Hematopoietic multipotent progenitor cell treated with erythropoietin and hydrocortisone succinate and interleukin-3 and kit ligand, for 6 days (in vitro differentiated cells): ENCODE measurements at places on chromosomes 1 and 21.

- DNase-seq, result no peak
Observed at GRCh38 chr1:244234009-244234643, 183.0 kb downstream of the ZBTB18 start.

GRCh38 chr1:26029054-26029863 lies 7.7 kb downstream of the EXTL1 start:
- no peak for DNase-seq

- DNase-seq, result no peak
Observed at GRCh38 chr1:67110352-67110751, 24.4 kb downstream of the C1orf141 start.

DNA sequence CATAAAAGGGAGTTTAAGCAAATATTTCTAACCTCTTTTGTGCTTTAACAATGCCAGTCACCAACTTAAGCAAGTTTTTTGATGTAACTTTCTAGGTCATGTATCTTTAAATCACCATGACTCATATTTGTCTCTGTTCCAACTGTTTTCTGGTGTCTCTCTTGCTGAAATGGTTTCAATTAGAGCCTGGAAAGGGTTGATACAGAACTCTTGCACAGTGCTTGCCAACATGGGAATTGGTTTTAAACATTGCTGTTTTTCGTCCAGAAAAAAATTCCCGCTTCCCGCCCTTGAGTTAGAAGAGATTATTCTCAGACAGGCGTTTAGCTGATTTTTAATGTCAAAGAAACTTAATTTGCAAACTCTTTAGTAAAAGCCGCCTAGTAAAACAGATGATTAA lies 46.4 kb upstream of the SLC22A15 start:
- DNase-seq, result peak; percentile 11

DNA sequence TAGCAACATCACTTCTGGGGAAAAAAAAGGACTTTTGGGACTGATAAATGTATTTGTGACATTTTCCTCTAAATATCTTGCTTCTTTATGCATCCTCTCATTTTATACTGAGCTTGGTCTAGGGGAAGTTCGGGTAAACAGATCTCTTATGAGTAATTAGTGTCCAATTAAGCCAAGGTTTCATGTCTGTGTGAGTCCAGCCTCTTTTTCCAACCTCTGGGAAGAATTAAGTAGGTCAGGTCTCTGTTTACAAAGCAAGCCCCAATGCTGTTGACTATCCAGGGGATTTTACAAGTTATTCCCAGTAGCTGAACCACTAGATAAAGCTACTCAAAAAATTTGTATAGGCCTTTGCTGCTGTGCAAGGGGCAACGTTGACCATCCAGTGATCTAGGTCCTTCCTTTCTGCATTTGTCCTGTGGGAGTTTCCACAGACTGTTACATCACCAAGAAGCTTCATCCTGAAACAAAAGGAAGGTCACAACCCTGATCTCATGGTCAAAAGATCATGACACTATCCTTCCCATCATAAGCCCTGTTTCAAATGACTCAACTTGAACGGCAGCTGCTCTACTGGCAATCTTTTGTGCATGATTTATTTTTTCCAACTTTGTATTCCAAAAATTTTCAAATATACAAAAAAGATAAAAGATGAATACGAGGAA lies 74.3 kb downstream of the ETS2 start:
- no peak for DNase-seq

- no peak for DNase-seq
Observed at GRCh38 chr1:160216301-160216700, 11.1 kb downstream of the PEA15 start.

DNA sequence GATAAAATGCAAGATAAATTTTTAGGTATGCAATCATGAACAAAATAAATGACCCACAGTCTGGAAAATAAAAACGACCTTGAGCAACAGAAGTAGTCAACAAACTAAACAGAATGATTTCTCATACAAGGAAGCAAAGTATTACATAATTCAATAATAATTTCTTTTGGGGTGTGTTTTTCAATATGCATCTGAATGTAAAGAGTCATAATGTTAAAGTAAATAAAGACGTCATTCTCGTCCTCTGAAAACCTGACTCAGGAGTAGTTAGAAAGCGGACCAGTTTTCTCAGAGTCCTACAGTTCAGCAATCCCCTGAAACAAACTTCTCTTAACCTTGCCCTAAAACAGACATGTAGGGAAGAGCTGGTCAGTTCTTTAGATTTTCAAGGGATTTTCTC lies 18.6 kb downstream of the CDC42BPA start:
- no peak for DNase-seq

DNA sequence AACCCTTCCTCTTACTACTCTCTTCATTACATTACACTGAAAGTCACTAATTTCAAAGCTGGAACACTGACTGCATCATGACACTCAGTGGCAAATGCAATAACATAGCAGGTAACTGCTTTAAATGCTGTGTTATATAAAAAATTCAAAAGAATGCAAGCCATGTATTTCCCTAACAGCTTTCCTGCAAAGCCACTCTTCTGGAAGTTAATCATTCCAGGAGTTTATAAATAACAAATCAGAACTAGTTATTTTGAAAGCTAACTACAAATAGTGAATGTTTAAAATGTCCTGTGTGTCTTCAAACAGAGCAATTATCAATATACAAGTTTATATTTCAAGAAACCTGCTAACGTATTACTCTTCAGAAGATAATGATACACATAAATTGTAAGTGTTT lies 34.5 kb downstream of the DBT start:
- no peak for DNase-seq

GRCh38 chr21:32525282-32525681 lies 60.0 kb downstream of the TCP10L start:
- DNase-seq, result no peak

DNA sequence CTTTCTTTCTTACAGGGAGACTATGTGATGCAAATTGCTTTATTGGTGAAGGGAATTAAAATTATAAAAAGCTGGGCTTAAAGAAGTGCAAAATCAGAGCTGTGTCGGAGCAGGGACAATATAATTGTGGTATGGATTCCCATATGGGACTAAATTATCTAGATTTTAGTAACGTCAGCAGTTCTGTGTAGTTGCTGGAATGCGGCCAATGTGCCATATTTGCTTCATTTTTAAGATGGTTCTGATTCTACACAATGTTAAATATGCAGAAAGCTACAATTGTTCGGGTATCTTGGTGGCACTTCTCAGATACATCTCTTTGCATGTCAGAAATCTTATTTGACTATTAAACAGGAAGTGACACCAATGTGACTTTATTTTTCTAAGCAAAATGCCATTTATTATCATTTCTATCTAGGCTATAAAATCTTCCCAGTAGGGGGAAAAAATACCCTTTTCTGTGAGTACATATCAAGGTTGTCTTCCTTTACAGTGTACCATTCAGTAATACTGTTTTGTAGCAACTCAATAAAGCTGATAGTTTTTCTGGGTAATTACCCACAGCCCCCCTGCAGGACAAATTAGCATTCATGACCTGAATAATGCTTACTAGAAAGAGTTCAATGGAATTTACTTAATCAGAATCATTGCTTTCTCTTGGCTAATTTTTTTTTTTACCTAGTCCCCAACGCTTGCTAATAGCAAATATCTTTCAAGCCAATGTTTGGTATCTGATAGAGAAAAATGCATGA lies 288.3 kb upstream of the ADGRL2 start:
- DNase-seq, result no peak

- DNase-seq, result no peak
Observed at GRCh38 chr21:27818847-27819246, 852.0 kb upstream of the ADAMTS5 start.

GRCh38 chr1:204744107-204744779 lies 58.7 kb upstream of the LRRN2 start:
- no peak for DNase-seq

GRCh38 chr1:248688527-248689298 lies 13.9 kb downstream of the OR14I1 start:
- DNase-seq, result no peak

- no peak for DNase-seq
Observed at GRCh38 chr1:166988974-166989515, at the start of gene MAEL. Gene MAEL, plus strand, starts transcription at chr1:166989280. Its CDS starts 73 bp downstream, at chr1:166989353.

DNA sequence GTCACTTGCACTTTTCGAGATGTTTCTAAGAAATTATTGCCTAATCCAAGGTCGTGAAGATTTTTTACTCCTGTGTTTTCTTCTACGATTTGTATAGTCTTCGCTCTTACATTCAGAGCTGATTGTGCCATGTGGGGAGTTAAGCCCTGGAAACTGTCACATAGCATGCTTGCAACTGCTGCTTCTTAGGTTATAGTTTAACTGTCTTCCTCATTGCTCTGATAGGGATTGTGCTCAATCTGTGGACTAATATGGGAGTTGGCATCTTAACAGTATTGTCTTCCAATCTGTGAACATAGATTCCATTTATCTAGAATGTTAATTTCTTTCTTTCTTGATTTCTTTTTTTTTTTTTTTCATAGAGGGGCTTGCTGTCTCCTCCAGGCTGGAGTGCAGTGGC lies 34.8 kb upstream of the CAMTA1 start:
- no peak for DNase-seq

- DNase-seq, result peak; percentile 36
Observed at GRCh38 chr1:155513300-155513916, 49.2 kb downstream of the ASH1L start.

GRCh38 chr1:106944721-106945120 lies 111.8 kb upstream of the PRMT6 start:
- no peak for DNase-seq

GRCh38 chr1:145871994-145872924 lies 13.4 kb upstream of the PIAS3 start:
- DNase-seq, result peak; percentile 67

DNA sequence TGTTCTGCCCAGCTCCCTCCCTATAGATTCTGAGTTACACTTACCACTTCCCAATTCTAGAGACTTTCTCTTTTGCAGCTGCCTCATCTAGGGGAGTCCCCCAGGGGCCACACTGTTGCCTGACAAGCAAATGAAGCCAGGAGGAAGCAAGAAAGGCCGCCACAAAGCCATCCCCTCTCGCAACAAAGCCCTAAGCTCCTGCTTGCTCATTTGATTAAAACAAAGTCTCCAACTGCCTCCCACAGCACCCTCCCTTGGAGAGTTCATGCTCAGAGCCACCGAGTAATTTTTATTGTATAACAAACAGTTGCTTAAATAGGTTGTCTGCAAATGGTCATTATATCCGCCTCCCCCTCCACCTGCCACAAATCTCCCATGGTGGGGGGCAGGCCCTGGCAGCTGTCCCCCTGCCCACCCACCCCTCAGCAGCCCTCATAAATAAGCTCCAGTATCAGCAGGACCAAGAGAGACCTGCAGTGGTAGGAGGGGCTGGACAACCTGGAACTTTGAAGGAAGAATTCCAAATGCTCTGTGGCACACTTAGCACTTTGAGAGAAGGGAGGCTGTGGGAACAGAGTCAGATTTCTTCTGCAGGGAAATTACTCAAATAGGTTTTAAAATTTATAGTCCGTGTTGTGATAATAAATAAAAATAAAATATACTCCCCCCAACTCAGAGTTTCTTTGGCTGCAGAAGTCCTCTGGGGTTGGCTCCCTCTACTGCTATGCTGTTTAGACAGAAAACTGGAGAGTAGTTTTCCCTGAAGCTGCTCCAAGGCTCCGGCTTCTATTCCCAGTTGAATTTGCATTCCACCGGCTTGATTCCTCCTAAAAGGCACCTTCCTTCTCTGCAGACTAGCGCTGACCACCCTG lies 237.5 kb downstream of the TTLL7 start:
- DNase-seq, result no peak

DNA sequence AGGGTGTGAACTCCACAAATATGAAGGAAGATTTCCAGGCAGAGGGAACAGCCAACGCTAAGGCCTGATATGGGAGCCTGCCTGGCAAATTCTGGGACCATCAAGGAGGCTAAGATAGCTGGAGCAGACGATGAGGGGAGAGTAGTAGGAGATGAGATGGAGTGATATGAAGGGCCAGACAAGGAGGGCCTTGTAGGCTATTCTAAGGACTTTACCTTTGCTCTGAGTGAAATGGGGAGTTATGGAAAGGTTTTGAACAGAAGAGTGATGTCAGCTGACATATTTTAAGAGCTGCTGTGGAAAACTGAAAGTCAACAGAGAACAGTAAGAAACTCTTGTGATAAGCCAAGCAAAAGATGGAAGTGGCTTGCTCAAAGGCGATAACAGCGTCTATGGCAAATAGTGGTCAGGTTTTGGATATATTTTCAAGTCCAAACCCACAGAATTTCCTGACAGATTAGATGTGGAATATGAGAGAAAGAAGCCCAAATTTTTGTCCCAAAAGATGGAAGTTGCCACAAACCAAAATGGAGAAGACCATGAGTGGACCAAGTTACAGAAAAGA lies 2.1 kb upstream of the TP53BP2 start:
- peak; percentile 62 for DNase-seq

DNA sequence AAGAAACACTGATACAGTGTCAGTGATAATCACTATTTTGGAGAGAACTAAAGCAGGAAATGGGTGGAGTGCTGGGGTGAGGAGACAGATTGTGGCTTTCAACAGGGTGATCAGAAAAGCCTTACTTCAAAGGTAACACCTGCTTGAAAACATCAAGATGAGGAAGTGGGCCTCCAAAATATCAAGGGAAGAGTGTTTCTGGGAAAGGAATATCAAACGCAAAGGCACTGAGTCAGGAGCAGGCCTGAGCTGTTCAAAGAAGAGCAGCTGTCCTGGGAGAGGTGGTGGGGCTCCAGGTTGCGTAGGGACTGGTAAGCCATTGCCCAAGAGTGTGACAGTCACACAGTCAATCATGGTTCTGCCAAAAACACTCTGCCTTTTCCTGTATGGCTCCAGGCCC lies 47.1 kb upstream of the ATP1A1 start:
- DNase-seq, result no peak

DNA sequence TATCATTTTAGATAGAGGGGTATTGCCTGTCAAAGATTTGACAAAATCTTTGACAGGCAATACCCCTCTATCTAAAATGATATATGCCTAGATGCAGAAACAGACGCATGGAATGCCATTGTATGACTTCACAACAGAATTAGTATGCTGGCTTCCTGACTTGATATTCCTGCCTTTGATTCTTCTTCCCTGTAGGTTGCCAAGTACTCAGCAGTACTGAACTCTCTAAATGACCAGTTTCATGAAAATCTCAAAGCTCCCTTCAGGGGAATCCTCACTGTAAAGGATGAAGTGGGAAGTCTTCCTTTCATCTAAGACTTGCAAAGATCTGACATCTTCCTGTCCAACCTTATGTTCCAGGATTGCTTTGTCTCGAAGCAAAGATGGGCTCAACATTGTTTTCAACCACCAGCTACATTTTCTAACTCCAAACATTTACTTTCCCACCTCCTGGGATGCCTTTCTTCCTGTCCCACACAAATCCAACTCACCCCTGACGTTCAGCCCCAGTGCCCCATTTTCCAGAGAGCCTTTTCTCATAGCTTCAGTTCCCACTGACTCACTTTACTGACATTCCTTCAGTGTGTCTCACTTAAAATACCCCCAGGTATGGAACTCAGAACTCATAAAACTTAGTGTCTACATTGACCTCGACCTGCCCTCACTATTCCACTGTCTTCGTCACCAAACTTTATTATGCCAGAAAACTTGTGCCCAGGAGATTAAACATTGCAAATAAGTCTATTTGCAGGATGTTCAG lies 67.3 kb upstream of the KCNJ6 start:
- no peak for DNase-seq

- DNase-seq, result peak; percentile 100
Observed at GRCh38 chr1:16366722-16367257, at the start of gene SZRD1. Gene SZRD1, plus strand, starts transcription at chr1:16367242. Its CDS starts 16 bp downstream, at chr1:16367258.

DNA sequence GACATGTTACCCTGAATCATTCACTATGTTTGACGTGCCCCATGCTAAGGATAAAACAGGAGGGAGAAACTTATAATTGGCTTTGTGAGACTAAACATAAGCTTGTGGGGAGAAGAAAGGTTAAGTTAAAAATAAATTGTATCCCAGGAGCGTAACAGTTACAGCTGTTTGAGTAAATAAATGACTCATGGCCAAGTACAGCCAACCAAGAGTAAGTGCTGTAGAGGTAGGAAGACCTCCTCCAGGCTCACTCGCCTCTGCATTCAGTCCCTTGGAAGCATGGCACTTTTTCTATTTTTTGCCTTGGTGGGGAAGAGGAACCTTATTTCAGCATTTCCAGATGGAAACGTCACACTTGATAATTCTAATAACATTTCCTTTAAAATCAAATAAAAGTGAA lies 116.5 kb downstream of the ZP4 start:
- no peak for DNase-seq
